Calu3 (cell line): ENCODE measurements at places on chromosomes 6 and 20.

GRCh38 chr20:48314925-48315592 lies 512.7 kb downstream of the PREX1 start:
- no peak for DNase-seq

DNA sequence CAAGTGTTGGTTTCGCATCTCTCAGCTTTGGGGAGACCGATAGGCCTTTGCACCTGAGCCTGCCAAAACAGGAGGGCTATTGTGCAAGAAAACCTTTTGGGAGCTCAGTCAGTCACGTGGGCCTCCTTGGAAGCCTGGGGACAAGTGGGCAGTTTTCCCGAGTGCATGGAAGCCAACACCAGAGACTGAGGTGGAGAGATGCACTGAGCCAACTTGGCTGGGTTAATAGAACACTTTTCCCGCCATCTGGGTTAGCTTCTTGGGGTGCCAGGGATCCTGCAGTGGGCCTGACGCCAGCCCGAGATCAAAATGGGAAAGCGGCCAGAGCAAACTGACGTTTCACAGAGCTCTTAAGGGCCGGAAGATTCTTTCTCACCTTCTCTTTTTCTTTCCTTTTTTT lies 2.8 kb upstream of the OOEP start:
- no peak for DNase-seq

GRCh38 chr20:50186987-50187402 lies 3.6 kb upstream of the CEBPB start:
- no peak for DNase-seq

DNA sequence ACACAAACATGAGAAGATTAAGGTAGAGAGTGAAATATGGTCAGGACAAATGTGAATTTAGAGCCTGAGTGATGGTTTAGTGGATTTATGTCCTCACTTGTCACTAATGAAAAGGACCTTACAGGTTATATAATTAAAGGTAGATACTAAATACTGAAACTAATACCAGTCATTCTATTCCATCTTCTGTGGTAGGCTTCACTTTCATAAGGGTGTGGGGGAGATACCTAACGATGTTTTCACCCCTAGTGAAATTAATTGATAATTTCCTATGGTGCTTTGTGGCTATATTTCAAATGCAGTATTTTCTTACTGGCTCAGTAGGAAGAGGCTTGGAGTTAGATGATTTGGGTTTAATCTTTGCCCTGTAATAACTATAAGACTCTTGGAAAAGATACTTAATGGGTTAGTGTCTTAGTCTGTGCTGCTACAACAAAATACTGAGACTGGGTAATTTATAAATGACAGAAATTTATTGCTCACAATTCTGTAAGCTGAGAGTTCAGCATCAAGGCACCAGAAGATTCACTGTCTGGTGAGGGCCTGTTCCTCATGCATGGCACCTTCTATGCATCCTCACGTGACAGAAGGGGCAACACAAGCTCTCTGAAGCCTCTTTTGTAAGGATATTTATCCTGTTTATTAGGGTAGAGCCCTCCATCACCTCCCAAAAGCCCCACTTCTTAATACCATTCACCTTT lies 21.3 kb downstream of the RNF217 start:
- DNase-seq = no peak

DNA sequence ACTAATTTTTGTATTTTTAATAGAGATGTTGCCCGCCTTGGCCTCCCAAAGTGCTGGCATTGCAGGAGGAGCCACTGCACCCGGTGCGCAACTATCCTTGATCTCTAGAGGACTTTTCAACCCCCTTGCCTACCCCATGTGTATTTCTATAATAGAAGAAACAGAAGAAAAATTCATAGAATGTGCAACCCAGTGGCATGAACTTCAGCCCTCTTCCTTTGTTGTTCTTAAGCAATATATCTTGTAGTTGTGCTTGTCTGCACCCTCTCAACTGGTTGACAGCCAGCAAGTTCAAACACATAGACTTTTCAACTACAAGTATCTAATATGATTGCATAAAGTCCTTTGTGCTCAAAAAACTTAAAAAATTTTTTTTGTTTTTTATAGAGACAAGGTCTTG lies 72.3 kb upstream of the NCOA3 start:
- DNase-seq = no peak

DNA sequence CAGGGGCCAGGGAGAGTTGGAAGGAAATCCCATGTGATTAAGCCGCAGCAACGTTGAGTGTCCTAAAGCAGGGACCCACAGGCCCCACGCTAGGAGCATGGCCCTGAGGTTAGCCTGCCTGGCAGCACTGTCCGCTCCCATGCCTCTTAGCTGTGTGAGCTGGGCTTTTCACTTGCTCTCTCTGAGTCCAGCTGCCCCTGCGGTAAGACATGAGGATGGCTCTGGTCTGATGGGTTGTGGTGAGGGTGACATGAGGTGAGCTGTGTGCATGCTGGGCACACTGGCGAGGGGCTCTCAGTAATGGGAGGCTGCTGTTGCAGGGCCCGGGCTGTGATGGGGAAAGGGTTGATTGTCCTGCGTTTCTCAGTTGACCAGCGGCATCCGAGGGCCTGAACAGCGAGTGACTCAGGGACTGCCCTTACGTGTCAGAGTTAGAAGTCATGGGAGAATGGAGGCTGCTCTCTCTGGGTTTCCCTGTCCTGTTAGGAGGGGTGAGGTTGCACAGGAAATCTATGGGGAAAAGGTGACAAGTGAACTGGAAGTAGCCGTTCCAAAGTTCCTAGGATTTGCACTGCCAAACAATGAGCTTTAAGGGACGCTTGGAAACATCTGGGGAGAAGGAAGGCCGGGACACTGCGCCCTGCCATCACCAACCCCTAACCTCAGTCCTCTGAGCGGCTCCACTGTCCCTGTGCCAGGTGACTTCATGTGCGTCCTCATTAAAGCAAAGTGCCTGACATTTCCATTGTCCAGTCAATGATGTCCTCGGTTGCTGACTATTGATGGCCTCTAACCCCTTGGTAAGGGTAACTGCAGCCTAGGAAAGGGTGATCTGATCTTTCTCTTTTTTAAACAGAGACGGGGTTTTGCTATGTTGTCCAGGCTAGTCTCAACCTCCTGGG lies 51.3 kb downstream of the ADNP start:
- no peak for DNase-seq

- DNase-seq = no peak
Observed at GRCh38 chr6:168938546-168938945, 315.1 kb downstream of the THBS2 start.

DNA sequence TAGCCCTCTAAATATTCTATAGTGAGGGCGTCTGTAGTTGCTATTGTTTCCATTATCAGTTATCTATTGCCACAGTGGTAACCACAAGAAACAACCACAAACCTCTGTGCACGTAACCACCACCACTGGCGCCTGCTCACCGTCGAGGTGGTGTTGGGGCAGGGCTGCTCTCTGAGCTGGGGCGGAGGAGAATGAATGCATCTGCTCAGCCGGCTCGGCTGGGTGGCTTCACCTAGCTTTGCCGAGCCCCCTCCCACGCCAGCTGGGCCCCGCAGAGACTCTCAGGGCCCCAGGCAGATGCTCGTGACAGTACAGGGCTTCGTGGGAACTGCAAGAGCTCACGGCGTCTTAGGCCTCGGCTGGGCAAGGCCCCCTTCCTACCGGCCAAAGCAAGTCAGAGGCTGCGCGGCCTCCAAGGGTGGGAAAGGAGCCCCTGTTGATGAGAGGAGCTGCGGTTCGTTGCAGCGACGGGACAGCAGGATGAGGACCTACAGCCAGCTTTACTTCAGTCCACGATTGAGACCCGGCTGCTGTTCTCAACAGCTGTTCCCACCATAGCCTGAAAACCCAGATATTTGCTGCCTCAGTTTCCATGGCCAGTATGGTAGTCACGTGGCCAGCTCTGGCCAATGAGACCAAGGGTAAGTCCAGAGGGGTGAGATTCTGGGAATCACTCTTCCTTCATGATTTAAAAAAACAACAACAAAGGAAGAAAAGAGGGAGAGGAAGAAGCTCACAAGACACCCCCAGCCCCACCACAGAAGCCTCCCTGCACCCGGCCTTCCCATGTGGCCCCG lies 120.2 kb upstream of the AFDN start:
- no peak for DNase-seq

- DNase-seq = peak; percentile 15
Observed at GRCh38 chr6:29561091-29561490, 1.6 kb upstream of the UBD start.

- DNase-seq = no peak
Observed at GRCh38 chr6:118740372-118740771, 89.0 kb upstream of the CEP85L start.

DNA sequence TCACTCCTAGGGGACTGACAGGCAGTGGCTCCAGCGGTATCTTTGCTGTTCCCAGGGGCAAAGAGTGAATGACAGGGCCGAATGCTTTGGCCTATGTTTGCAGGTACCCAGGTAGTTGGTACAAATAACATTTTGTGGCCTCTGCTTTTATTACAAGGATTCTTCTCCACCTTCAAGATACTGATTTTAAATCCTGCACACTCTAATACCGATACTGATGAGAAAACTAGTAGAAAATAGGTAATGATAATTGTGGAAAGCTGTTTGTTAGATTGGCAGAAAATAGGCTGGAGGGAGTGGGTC lies 772 bp downstream of the HINT3 start:
- no peak for DNase-seq

DNA sequence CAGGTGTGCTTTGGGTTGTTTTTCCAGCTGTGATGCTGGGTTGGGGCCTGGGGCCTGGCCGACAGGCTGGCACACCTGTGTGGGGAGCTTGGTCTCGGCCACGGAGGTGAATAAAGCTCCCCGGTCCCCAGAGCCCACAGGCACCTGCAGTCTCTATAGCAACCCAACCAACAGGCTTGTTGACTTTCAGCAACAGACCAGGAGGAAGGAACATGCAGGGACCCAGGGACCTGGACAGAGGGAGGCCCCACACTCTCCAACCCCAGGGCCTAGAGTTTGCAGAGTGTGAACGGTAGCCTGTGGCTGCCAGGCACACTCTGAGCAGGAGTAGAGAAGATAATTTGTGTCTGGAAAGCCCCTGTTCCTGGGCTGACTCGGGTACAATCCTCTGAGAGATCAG lies 14.6 kb upstream of the SYNJ2 start:
- DNase-seq = no peak

DNA sequence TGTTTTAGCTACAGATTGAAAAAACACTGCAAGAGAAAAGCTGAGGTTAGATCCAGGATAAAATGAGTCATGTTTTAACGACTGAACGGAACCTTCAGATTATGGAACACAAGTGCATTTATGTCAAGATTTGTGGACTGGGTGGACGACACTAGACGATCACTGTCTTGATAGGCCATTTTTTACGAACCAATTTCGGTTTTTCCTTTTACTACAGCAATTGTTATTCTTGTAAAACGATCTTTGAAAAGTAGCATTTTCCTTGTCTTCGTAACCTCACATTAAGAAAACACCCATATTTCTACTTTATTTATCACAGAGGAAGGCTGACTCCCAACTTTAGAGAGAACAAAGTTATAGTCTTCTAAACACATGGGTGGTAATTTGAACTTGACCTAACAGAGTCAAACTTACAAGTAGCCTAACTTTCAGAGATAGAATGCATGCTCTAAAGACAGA lies 294.2 kb upstream of the TCF21 start:
- no peak for DNase-seq

DNA sequence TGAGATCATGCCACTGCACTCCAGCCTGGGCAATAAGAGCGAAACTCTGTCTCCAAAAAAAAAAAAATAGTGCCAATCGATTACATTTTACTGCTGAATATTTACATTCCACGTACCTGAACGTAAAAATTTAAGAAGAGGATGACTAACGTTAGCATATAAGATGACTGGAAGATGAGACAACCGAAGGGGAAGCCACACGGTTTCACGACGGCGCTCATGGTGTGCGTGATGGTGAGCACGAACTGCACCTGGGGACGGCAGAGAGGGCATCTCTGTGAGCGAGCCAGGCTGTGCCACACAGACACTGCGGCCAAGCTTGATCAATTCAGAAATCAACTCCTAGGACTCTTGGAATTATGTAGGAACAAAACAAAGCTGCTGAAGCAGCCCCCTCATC lies 54.5 kb downstream of the ELOVL2 start:
- no peak for DNase-seq

DNA sequence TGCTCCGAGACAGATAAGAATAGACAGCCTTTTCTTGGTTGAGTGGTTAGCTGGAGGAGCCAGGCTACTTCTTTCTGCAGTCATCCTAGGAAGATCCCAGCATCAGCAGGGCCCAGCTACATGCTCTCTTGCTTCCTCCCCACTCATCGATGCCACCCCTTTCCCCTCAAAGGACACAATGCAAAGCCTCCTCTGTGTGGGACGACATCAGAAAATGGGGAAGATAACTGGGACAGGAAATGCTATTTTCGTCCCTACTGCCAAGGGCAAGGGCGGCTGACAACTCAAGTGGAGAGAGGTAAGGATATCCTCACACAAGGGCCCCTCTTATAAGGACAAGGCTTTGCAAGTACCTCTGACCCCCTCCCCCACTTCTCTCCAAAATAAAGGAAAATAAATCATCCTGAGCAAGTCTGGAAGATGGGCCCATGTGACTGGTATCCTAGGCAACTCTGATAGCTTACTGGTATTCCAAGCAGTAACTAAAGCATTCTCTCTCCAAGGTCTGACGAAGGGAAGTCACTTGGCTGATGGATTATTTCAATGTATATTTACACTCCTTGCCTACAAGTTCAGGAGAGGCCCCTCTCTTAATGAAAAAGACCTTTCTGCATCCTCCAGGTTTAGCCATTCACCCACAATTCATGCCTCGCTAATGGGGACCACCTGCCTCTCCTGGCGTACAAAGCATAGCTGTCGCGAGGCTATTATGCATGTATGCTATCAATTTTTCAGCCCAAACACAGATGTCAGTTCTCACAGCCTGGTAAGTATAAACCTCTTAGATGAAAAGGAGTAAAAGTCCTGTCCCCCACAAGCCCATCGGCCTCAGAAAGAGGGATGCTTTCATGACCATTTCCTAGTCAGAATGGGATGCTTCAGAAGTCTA lies 11.3 kb downstream of the ELMO2 start:
- DNase-seq = no peak

DNA sequence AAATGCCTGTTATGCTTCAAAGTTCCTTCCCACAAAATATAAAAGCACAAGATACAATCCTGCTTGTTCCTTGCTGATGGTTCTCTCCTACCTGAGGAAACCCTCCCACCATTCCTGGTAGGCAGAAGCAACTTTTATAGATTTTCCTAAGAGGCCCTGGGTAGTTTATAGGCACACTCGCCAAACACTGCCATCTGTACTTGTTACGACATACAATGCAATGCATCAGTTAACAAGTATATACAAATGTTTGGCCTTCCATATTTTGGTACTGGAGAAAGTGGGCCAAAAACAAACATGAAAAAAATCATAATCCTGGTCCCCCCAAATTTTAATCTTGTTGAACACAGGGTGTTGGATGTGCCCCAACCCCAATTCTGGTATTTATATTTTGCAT lies 16.6 kb downstream of the MCM9 start:
- DNase-seq = no peak

DNA sequence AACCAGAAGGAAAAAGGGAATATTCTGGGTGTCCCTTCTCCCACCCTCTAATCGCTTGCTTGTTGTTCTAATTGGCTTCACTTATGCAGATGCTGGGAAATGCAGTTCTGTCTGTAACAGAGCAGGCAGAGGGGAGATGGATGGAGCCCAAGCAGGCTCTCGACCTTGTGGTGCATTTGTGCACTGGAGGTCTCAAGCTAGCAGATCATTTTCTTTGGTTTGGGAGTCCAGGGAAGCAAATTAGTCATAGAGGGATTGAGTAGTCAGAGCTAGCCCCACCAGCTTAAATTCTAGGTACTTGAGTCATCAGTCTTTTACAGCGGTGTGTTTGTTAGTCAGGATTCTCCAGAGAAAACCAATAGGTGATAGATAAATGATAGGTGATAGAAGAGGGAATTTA lies 234.7 kb upstream of the ECI2 start:
- no peak for DNase-seq

GRCh38 chr20:48164566-48165400 lies 379.5 kb upstream of the SULF2 start:
- no peak for DNase-seq

GRCh38 chr20:7637184-7637583 lies 303.1 kb downstream of the HAO1 start:
- DNase-seq = no peak
